Stimulated activated CD8-positive, alpha-beta memory T cell treated with anti-CD3 and anti-CD28 coated beads, Interleukin-4, amount 100 ng/mL, for 1 hour (primary cell): ENCODE measurements at places on chromosomes 4 and X.

DNA sequence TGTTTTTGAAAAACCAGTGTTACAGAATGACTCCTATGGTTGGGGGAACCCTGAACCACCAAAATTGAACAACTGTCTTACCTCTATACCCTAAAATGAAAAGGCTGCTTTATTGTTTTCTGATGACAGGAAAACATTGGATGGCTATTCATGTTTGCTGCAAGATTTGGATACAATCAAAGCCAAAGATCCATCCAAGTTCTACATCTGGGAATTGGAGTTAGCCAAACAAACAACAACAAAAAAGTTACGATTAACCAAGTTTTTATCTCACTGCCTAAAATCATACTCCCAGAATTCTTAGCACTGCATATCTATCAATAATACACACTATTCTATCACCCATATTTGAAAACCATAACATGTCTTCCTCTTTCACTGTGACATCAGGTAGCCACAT, 349.7 kb upstream of the SLC7A11 start:
- no peak for DNase-seq

DNA sequence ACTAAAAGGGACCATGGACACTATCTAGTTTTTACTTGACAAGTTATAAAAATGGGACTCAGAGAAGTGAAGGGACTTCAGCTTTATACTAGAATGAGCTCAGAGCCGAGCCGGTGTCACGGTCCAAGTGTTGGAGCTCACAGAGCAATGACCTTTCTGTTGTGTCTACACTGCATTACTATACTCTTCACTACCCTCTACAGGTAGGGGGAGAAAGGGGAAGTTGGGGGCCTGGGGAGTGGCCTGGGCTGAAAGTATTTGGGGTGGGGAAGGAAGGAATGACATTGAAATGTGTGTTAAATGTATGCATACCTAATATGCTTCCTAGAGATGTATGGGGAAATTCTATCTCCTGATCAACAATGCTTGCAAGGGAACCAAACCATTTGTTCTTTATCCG, 48.8 kb upstream of the HHIP start:
- no peak for DNase-seq

GRCh38 chrX:29012867-29013266, 425.6 kb downstream of the IL1RAPL1 start:
- no peak for DNase-seq

DNA sequence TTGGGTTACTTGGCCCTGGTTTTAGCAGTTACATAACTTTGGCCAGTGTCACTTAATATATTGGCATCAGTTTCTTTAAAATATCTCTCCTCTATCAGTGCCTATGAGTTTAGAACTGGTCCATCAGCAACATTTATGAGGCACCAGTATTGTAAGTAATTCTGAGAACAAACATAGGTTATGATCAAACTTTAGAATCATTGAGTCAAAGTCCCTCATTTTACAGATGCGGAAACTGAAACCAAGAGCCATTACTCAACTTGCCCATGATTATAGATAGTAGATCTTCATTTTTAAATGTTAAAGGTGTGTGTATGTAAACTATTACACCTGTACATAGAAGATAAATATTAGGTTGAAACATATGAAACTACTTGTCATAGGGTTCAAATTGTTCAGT, 4.5 kb downstream of the NIPAL1 start:
- DNase-seq, result no peak

DNA sequence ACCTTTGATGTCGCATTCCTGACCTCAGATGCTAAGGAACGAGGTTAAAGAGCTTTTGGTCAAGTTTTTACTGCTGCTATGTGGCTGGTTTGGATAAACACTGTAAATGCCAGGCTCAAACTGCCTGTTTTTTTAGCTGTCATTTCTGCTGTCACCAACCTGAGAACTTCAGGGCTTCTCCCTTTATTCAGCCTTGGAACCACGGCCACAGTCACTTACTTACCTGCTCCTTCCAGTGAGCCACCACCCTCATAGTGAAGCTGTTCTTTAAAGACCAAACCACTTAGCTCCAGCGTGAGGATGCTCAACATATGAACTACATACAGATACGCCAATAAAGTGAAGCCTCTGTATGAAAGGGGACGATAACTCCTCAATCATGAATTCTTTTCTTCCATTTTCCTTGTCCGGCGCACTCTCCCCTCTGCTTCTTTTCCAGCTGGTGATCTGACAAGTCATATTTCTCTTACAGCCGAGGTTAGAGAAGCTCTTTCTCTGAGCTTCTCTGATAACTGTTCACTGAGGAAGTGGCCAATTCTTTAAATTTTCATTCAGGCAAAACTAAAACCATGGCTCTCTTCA, 152.8 kb upstream of the ANK2 start:
- DNase-seq, result no peak

DNA sequence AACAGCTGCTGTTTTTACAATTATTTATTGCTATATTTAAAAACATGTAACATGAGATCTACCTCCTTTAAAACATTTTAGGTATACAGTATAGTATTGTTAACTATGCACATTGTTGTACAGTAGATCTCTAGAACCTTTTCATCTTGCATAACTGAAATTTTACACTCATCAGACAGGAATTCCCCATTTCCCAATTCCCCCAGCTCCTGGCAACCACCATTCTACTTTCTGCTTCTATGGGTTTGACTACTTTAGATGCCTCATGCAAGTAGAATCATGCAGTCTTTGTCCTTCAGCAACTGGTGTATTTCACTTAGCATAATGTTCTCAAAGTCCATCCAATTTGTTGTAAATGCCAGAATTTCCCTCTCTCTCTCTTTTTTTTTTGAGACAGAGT, 9.7 kb upstream of the LSM6 start:
- no peak for DNase-seq

DNA sequence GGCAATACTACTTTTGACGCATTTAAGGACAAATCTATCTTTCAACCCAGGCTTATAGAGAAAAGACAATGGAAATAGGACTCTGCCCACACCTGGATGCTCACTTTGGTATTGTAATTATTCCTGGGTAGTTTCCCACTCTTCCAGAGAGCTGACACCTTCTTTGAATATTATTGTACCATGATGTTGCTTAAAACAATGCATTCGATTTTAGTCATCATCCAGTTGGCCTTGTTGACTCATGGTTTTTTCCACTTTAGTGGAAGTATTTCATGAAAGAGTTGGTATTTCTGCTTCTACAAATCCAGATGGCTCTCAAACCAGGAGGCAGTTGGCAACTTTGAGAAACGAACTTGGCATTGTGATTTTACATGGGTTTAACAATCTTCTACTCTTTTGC, 124.2 kb downstream of the ENOX2 start:
- no peak for DNase-seq

DNA sequence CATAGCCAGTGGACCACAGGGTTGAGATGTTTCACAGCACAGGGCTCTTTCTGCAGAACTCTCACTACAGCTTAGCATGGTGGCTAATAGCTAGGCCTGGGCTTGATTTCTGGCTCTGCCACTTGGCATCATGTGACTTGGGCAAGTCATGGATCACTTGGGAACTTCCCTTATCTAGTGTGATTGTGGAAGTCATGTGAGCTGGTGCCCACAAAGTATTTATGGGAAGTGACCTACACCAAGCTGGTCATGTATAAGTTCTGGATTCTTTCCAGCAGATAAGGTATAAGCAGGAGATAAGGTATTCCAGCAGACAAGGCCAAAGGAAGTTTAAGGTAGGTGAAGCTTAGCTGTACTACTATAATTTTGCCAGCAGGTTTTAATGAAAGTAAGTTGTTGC, 61.0 kb downstream of the REELD1 start:
- DNase-seq, result no peak

- no peak for DNase-seq
Measured at GRCh38 chr4:126441173-126442035, 1126.6 kb downstream of the FAT4 start.

GRCh38 chr4:174358410-174358809, 74.7 kb downstream of the CEP44 start:
- no peak for DNase-seq

DNA sequence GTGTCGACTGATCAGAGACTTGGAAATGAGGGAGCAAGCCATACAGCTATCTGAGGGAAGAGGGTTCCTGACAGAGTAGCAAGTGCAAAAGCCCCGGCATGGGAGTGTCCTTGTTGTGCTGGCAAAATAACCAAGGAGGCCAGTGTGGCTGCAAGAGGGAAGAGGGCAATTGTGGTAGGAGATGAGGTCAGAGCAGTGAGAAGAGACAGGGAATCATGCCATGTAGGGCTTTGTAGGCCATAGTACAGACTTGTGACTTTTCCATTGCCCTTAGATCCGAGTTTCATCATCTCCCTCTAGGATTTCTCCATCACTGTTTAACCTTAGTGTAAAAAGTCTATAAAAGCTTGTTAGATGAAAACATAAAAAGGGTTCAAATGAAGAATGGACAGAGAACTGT, 76.2 kb downstream of the DOCK11 start:
- DNase-seq, result no peak

DNA sequence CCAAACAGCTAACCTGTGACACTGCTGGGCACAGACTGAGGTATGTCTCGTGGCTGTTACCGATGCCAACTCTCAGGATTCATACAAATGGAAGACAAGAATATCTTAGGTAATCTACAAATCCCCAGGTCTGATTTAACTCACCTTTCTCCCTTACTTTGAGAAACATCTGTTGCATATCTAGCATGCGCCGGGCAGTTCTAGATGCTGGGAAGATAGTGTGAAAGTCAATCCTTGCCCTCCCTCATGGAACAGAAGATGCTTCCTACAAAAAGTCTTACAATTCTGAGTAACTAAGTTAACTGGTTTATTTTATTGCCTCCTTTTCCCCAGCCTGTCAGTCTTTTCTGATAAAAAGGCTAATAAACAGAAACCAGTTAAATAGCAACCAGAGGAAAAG, 212.2 kb upstream of the FAT1 start:
- no peak for DNase-seq

GRCh38 chrX:50684871-50685270, 129.1 kb downstream of the SHROOM4 start:
- no peak for DNase-seq

- DNase-seq, result no peak
Measured at GRCh38 chr4:169258141-169258540, 12.6 kb downstream of the SH3RF1 start.

- DNase-seq, result no peak
Measured at GRCh38 chrX:44003975-44004374, 30.8 kb upstream of the NDP start.

DNA sequence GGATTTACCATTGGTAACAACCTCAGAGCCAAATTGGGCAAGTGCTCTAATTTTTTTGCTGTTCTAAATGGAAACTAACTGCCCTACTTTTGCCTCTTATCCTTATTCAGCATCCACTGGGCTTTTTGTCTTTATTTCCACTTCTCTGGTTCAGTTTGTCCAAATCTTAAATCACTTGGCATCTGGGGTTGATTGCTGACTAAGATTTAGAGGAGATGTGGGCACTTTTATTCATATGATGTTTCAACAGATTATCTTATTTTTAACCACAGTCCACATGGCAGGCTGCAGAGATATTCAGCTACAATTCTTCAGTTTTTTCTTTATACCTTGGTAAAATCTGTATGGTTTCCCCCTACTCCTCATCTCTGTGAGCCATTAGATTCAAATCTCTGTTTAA, 1161.4 kb upstream of the PCDH7 start:
- no peak for DNase-seq

DNA sequence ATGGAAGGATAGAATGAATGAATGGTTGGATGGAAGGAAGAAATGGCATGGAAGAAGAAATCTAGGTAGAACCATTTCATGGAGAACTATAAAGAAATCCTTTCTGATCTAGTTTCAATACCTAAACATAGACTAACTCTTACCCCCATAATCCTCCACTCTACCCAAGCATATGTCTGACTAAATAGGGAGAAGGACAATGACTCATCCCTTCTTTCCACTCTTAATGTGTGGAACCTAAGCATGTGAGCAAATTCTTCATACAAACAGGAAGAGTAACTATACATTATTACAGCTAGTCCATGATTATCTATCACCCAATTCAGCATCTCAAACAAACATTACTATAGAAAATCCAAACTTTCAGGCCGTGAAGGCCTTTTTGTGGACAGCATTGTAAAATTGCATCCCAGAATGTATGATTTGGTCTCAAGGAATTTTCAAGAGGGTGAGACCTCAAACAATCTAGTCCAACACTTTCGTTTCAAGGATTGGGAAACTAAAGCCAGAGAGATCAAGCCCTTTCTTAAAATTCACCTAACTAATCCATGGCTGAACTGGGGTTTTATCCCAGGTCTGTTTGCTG, 11.2 kb downstream of the C1QTNF7 start:
- DNase-seq, result no peak

DNA sequence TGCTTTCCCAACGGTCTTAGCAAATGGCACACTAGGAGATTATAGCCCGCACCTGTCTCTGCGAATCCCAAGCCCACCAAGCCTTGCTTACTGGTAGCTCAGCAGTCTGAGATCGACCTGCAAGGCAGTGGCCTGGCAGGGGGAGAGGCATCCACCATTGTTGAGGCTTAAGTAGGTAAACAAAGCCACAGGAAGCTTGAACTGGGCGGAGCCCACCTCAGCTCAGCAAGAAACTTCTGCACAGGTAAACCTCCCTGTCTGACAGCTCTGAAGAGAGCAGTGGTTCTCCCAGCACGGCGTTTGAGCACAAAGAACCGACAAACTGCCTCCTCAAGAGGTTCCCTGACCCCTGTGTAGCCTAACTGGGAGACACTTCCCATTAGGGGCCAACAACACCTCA, 42.8 kb downstream of the BRWD3 start:
- DNase-seq, result no peak

DNA sequence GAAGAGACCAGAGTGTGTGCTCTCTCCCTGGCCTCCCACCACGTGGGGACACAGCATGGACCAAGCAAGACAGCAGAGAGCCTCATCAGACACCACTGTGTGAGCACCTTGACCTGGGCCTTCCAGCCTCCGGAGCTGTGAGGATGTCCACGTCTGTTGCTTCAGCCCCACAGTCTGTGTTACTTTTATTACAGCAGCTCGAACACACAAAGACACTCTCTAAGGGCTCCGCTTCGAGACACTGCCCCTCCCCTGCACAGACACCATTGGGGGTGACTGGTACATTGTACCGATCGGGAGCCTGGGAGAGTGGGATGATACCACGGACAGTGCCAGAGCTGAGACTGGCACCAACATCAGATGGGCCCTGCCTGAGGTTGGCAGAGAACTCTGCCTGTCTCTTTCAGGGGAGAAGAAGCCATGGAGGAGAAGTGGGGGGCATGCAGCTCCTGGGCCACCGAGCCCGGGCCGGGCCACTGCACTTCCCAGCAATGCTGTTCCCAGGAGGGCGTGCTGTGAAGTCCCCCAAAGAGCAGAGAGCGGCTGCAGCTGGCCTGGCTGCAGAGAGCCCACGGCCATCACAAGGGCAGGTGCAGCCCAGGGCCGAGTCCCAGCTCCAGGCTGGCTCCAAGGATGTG, 48.1 kb upstream of the HMX1 start:
- DNase-seq, result no peak

DNA sequence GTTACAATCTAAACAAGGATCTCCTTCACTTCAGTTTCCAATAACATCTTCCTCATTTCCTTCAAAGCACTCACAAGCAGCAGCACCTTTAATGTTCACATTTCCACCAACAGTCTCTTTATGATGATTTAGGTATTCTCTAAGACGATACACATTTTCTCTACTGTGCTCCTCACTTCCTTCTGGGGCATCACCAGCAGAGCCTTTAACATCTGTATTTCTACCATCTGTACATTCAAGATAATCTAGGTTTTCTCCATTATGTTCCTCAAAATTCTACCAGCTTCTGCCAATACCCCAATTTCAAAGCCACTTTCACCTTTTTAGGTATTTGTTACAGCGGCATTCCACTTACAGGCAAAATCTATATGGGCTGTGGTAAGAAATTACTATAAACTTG, 80.6 kb downstream of the FBXW7 start:
- no peak for DNase-seq
